ENCODE measurements at places on chromosomes 5 and 9.
A peak's percentile ranks its signal among the peaks of the same experiment; 100 is the strongest.

DNA sequence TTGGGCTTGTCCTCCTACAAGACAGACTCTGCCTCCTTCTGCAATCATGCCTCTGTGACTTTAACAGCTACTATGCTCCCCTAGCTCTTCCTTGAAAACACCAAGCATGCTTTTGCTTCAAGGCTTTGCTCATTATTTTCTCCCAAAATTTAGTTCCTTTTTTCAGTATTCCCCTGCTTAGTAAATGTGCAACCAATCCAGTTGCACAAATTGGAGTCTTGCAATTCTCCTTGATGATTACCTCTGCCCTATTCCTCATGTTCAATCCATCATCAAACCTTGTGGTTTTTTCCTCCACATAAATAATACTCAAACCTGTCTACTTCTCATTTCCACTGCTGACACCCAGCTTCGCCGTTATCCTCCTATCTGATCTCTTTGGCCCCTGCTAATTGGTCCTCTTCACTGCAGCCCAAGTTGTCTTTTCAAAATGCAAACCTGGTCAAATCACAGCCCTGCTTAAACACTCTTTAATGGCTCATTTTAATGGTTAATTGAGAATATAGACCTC, 296.3 kb downstream of the CWC27 start:
- DNase-seq = no peak

- peak; percentile 27 for DNase-seq
Measured at GRCh38 chr5:168874713-168875380, 295.7 kb upstream of the PANK3 start.

- DNase-seq = peak; percentile 43
Measured at GRCh38 chr9:136726631-136727191, 14.3 kb downstream of the DIPK1B start.

GRCh38 chr5:2515180-2515764, 236.2 kb downstream of the IRX2 start:
- no peak for DNase-seq

DNA sequence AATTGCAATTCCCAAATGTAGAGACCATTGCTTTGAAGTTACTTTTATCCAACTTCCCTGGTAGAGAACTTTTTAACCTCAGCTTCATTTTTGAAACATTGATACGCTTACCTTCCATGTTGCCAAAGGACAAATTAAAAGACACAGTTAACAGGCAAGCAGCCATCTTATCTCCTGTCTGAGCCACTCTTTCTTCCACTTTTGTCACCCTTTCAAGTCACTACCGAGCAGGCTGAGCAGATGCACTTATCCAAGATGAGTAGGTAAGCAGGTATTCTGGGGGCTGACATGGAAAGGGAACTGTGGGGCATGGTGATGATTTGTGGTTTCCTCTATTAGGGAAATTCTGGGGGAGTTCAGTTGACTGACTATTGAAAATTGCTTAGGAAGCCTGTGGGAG, 66.7 kb downstream of the DOCK2 start:
- no peak for DNase-seq

GRCh38 chr5:115096034-115096769, 73.5 kb downstream of the TRIM36 start:
- DNase-seq = peak; percentile 26

GRCh38 chr5:2983583-2984300, 232.3 kb upstream of the IRX2 start:
- no peak for DNase-seq

- DNase-seq = peak; percentile 32
Measured at GRCh38 chr5:159061179-159061796, 38.4 kb downstream of the EBF1 start.

- DNase-seq = peak; percentile 78
Measured at GRCh38 chr9:108323615-108324014, 532.2 kb downstream of the ACTL7B start.

DNA sequence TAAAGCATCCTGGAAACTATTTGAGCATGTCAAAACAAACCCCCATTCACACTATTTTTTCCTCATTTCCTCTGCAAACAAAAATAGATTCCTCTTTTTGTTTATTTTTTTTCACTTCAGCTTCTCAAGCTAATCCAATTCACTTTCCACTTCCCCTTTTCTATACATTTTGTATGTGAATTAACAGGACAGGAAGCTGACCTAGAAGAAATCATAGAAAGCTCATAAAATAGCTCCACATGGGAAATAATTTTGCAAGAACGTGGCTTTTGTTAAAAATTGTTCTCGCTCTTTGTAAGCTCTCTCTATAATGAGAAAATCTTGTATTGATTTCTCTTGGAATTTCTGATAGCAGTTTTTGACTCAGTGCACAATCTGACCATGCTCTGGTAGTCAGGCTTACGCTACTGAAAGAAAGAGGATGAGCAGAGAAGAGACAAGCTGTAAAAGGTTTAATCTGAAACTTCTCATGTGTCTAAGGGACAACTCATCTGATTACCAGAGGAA, 215.8 kb downstream of the ADAMTS12 start:
- no peak for DNase-seq

DNA sequence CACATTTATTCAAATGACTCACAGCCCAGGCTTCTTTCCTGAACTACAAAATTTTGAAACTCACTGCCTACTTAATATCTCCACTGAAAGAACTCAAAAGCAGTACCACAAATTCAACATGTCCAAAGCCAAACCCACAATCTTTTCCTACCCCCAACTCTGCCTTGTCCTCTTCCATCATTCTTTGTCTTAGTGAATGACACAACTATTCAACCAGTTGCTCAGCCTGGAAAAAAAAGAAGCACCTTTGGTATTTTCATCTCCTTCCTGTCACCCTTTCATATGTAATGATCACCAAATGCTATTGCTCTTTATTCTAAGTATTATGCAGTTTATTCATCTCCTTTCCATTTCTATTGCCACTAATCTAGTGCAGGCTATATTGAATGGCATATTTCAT, 216.3 kb downstream of the TMEM232 start:
- DNase-seq = no peak

DNA sequence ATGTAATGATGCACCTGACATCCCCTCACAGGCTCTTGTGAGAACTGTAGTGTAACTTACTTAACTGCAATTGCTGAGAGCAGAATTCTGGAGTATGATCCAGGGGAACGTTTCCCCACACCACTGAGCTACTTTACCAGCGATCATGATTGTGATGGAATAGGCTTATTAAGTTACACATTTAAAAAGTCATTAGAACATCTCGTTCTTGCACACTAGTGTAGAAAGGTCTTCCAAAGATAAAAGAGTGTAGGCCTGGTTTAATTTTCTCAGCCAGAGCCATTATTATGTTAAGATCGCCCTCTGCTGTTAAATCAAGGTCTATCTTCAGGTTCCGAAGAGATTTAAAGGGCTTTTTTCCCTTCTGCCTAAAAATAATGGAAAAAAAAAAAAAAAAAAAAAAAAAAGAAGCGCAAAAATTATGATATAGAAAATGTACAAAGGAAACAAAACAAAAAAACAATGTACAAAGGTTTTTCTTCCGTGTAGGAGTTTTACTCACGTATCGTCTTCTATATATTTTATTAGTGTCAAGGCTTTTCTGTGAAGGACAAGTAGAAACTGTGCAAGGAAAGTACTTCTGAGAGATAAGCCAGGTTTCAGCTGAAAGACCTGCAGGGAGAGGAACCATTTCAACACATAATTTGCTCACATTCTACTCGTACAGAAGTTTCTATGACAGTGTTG, 18.6 kb upstream of the MOB3B start:
- DNase-seq = peak; percentile 49

- no peak for DNase-seq
Measured at GRCh38 chr9:95015569-95015968, 289.1 kb downstream of the AOPEP start.

DNA sequence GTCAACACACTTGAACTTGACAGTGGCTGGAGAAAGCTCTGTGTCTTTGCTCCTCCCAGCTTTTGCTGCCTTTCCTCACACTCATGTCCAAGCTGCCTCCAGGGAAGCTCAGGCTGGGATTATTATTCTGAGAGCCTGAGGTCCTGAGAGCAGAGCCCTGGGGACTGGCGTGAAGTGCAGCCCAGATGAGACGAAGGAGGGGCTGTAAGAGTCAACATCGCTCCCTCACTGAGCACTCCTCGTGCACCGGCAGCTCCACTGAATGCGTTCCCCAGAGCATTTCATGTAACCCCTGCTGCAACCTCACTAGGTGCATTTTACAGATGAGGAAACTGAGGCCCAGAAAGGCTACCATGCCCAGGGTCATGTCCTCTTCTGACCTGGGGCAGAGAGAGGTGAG, 63.5 kb upstream of the PHYKPL start:
- no peak for DNase-seq

DNA sequence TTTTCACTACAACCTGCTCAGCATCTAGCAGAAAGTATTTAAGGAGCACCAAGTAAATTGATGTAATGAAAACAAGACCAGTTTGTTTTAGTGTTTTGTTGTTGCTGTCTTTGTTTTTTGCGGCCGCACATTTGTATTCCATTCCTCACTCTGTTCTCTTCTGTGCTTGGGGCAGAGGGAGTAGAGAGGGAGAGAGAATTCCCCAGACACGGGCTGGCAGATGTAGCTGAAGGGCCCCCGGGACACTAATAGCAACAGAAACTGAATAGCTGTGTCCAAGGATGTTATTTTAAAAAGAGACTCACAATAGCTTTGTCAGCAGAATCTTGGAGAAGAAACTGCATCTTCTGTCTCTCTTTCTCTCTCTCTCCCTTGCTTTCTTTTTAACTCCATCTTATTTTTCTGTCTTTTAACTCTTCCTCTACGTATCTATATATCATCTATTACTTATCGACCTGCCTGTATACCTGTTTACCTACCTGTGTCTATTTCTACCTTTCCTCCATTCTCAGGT, 145.3 kb downstream of the PAPPA start:
- DNase-seq = no peak

DNA sequence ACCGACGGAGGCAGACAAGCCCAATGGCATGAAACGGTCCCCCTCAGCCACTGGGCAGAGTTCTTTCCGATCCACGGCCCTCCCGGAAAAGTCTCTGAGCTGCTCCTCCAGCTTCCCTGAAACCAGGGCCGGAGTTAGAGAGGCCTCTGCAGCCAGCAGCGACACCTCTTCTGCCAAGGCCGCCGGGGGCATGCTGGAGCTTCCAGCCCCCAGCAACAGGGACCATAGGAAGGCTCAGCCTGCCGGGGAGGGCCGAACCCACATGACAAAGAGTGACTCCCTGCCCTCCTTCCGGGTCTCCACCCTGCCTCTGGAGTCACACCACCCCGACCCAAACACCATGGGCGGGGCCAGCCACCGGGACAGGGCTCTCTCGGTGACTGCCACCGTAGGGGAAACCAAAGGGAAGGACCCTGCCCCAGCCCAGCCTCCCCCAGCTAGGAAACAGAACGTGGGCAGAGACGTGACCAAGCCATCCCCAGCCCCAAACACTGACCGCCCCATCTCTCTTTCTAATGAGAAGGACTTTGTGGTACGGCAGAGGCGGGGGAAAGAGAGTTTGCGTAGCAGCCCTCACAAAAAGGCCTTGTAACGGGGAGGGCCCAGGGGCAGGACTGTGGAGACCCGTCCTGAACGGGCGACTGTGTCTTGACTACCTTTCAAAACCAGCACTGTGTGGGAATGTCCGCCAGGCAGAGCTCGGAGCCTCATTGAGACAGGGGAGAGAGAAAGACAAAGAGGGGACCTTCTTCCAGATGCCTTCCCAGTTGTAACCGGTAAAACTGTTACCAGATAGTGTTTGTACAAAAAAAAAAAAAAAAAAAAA, 29.9 kb downstream of the CD180 start:
- peak; percentile 30 for DNase-seq

GRCh38 chr5:41793141-41793770, 77.0 kb downstream of the OXCT1 start:
- peak; percentile 73 for DNase-seq

DNA sequence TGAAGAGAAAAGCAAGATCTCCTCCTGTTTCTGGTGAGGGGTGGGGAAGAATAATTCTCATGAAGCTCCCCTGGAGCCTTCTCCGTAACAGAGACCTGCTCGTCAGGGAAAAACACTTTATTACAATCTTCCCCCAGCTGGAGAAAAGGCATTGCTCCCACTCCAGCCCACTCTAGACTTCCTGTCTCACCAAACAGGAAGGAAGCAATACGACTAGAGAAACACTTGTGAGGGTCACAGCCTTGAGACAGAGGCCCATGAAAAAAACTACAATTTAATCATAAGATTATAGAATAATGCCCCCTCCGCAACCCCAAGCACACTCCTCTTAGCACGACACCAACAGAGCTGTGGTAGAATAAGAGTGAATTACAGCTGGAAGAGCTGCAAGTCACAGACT, 197.2 kb upstream of the S1PR3 start:
- no peak for DNase-seq

GRCh38 chr9:127535834-127536233, 76.2 kb upstream of the STXBP1 start:
- peak; percentile 63 for DNase-seq

- DNase-seq = no peak
Measured at GRCh38 chr9:114761523-114761922, 44.3 kb downstream of the TNFSF15 start.

DNA sequence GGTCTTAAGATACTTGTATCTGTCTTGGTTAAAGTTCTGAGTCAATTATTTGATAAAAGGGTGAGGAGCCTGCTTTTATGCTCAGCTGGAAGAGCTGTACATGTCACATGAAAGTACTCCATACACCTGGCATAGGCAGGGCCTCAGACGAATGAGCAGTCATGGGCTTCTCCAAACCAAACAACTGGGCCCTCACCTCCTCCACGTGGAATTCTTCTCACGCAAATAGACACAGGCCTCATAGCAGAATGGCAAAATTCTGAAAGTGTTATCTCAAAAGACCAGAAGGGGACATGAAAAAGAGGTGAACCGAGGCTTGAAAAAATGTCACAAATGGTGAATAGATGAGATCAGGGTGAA, 48.6 kb downstream of the FAM240B start:
- DNase-seq = no peak

GRCh38 chr5:17056141-17056631, 120.1 kb upstream of the MYO10 start:
- peak; percentile 53 for DNase-seq

DNA sequence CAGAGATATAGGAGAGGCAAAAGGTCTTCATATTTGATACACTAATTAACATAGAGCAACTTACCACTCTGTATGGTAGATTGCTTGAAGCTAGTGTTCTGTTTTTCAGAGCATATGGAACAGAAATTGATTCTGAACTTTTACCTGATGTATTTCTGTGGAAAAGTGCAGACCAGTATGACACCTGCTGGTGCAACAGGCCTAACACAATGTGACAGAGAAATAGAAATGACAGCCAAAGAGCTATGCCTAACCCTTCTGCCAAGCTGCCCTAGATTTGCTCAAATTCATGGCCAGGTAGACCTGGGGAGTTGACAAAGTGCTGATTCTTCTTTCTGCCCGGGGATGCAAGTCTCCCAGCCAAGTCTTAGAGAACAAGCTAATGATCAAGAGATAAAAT, 65.4 kb upstream of the RNF180 start:
- DNase-seq = no peak

GRCh38 chr9:85897848-85898247, 43.1 kb upstream of the NAA35 start:
- DNase-seq = no peak

DNA sequence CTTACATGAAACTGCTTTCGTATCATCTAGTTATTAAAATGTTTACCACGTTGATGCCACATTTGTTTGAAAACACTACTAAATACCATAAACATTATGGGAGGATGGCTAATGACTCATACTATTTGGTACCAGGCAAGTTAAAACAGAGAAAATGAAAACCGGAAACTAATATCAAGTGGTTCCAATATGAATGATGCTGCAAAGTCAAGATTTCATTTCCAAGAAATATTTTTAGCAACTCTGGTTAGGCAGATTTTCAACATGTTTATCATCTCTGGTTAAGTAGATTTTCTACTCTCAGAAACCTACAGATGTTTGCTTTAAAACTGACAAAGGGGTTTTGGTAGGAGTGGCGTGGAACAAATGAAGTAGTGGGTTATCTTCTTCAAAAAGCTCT, 4.9 kb upstream of the F2R start:
- DNase-seq = peak; percentile 91

GRCh38 chr9:99169086-99169485, 52.7 kb downstream of the ALG2 start:
- no peak for DNase-seq
